Activated CD8-positive, alpha-beta memory T cell treated with anti-CD3 and anti-CD28 coated beads, Interleukin-2, amount 50 U/mL, for 4 hours (primary cell): ENCODE measurements at places on chromosomes 12 and 14.
A peak's percentile ranks its signal among the peaks of the same experiment; 100 is the strongest.

DNA sequence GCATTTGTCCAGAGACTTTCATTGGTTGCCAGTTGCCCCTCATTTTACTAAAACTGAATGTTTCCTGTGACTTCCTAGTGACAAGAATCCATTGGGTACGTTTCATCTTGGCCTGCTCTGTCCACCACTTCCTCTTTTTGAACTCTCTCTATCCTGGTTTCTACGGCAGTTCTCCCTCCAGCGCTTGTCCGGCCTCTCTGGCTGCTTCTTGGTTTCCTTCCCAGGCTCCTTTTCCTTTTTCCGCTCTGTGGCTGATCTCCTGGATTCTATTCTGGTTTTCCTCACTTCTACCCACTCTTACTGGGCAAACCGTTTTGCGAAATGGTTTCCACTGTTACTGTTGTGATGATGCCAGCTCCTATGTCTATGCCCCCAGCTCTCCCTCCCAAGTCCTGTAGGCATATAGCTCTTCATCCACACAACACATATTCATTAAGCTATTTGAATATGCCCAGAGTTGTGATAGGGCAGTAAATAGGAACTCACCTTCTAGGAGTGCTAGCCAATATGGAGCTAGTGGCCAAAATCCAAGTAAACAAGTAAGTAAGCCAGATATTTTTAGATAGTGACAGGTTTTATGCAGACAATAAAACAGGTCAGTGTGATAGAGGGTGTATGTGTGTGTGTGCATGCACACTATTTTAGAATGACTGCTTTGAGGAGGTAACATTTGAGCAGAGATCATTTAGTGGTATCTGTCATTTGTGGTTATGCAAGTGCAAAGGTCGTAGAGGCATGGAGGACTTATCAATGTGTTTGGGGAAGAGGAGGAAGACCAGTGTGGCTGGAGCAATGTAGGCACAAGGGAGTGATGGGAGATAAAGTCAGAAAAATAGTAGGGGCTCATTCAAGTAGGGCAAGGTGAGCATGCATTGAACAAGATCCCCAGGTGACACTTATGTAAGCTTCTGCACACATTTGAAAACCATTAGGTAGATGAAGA is 27.9 kb upstream of the CTDSP2 start:
- DNase-seq, result no peak

- no peak for DNase-seq
These were observed 207.7 kb downstream of the FUT8 start for GRCh38 chr14:65620195-65620594.

GRCh38 chr12:111014547-111014946 is 94.2 kb upstream of the MYL2 start:
- no peak for DNase-seq

GRCh38 chr14:24013654-24014514 is 25.2 kb downstream of the DHRS4L2 start:
- DNase-seq, result peak; percentile 29

DNA sequence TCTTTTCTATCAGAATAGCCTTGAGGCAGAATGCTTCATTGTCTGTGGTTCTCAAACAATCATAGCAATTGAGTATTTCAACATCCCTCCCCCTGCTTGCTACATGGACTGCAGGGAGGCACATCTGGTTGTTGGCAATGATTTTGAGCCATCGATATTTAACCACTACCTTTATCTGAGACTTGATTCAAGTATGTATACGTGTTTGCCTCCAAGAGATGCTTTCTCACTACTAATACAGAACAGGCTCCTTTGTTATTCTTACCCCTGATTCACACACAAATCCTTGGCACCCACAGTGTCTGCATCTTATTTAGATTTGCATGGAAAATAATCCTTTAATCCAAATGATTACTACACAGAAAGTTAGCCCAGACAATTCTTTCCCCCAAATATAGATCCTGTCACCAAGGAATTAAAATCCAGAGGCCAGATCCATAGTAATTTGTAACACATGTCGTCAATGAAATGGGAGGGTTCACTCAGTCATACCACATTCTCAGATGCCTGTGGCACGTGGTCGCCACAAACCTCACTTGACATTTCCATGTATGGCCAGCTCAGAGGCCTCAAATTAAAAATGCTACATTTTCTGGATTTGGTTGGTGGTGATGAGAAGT is 199.3 kb downstream of the ITPR2 start:
- no peak for DNase-seq

GRCh38 chr12:132272711-132273110 is 56.7 kb downstream of the GALNT9 start:
- no peak for DNase-seq
